ENCODE measurements at places on chromosomes 12 and 14. TPM values are rescaled to one million over a fixed set of nuclear protein-coding genes. Genes with fewer than 3 reads are reported as not detected.

Gene PDE3A
- polyA plus RNA-seq: 34.0 TPM

Gene B4GALNT3
- 15.0 TPM for polyA plus RNA-seq

Gene KCNJ8
- polyA plus RNA-seq: 20.4 TPM

DNA sequence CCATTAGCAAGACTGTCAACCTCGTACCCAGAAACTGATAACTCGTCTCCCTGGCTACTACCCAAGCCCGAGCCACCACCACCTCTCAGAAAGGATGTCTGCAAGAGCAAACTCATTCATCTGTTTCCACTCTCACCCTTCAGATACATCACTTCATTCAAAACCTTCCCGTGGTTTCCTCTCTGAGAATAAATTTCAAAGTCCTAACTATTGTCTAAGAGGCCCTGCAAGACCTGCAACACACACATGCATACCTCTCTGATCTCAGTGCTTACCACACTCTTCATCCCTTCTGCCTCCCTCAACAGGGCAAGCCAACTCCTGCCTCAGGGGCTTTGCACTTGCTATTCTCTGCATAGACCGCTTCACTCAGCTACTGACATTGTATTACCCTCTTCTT is 40.6 kb downstream of the PPP1R13B start:
- DNase-seq: no peak

DNA sequence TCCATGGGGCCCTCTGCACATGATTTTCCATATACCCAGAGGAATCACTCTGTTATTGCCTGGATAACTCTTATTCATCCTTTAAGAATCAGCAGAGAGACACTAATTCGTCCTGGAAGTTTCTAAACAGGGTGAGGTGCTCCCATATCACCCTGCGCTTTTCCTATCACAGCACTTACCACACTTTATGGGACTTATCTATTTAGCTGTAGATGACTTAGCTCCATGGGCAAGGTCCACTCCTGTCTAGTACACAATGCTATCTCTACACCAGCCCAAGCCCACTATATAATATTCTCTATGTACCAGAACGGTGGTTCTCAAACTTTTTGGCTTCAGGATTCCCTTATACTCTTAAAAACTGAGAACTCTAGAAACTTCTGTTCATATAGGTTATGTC is 111.7 kb downstream of the EFCAB11 start:
- DNase-seq: no peak

- DNase-seq: peak; percentile 47
Observed at GRCh38 chr14:60561845-60562746, 53.1 kb downstream of the SIX6 start.

GRCh38 chr12:49615725-49616124 is 7.6 kb upstream of the PRPF40B start:
- DNase-seq: no peak

GRCh38 chr12:51449580-51450246 is 25.1 kb downstream of the SLC4A8 start:
- no peak for DNase-seq

DNA sequence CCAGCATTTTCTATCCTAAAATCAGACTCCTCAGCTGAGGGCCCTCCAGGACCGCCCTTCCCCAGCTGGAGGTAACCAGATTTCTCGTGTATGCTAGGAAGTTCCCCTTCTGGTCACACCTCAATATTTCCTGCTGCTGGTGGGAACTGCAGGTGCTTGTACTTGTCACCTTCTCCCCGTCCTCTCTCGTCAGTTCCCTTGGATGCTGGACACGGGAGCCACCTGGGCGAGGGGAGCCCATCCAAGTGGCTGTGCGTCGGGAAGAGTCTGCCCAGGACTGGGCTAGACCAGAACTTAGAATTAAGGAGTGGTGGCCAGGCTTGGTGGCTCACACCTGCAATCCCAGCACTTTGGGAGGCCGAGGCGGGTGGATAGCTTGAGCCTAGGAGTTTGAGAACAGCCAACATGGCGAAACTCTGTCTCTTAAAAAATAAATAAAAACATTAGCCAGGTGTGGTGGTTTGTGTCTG is 23.2 kb upstream of the KIF26A start:
- no peak for DNase-seq

DNA sequence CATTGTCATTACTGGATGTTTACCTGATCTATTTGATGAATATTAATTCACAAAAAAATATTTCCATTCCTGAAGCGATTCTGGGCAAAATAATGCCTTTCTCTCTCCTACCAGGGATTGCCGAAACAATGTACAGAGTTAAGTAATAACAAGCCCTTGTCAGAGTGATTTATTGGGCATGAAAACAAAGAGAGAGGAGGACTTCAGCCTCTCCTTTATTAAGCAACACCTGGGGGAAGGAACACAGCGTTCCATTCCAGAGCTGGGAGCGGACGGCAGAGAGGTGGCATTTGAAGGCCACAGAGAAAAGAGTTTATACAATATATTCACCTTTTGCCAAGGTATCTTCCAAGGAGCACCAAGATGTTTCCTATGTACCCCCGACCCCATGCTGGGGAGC is 165.8 kb downstream of the KSR2 start:
- DNase-seq: no peak

- no peak for DNase-seq
Observed at GRCh38 chr12:38056701-38057689, 259.6 kb upstream of the ALG10B start.

DNA sequence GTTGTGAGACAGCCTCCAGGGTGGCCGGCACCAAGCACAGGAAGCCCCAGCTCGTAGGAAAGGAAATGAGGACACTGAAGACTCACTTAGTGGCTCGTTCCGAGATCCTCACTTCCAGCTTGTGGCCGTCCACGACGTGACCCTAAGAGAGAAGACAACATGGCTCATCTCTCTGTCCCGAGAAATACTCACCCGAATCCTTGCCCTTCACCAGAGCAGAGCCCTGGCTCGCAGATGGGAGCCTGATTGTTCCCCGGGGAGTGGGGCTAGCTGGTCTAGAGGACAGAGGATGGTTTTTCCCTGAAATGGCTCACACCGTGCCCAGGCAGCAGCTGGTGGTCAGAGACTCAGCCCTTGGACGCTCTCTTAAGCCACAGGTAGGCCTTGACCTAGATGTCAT is 47.8 kb downstream of the RBM19 start:
- no peak for DNase-seq

All from right renal pelvis (tissue), 4 donors.